ENCODE measurements at places on chromosomes 2 and 18. TPM values are rescaled to one million over a fixed set of nuclear protein-coding genes. Genes with fewer than 3 reads are reported as not detected.

- H3K4me3 ChIP-seq, result no peak overlapping the region
- H3K27me3 ChIP-seq, result no peaks in the 10 kb centered on the region
- peaks cover 21% of the 10 kb centered on the region for H3K4me1 ChIP-seq
Measured at GRCh38 chr2:32498306-32498705, 129.5 kb upstream of the TTC27 start.

Gene LHCGR
- total RNA-seq, result not detected

Gene RNU2-63P
- 2.7 TPM for total RNA-seq

Gene VAMP8
- total RNA-seq, result 2.4 TPM

GRCh38 chr2:45888641-45889040, 237.2 kb downstream of the PRKCE start:
- no peaks in the 10 kb centered on the region for H3K36me3 ChIP-seq
- no peak overlapping the region for H3K27ac ChIP-seq
- peaks cover 34% of the 10 kb centered on the region for H3K4me1 ChIP-seq
- H3K4me3 ChIP-seq, result no peak overlapping the region
- no peak for DNase-seq
- no peaks in the 10 kb centered on the region for H3K27me3 ChIP-seq
